HFFc6 (cell line): ENCODE measurements at places on chromosomes 3 and 15. TPM values are rescaled to one million over a fixed set of nuclear protein-coding genes. Genes with fewer than 3 reads are reported as not detected.

Gene C3orf49
- not detected in 3 replicates for total RNA-seq

Gene CCR9
- not detected in 3 replicates for total RNA-seq

Gene TCAIM
- total RNA-seq: 15.9 to 23.7 TPM (median 19.4 TPM) in 3 replicates

Gene MTFMT
- 15.8 and 18.3 TPM in 2 replicates for total RNA-seq

Gene IMPG2
- 0.05 to 0.08 TPM (median 0.06 TPM) in 3 replicates for total RNA-seq

Gene GP9
- total RNA-seq: not detected in 3 replicates

Gene SERINC4
- total RNA-seq: 0.07 to 0.29 TPM in 2 of 3 replicates, not detected in the other

Gene PRR20G
- total RNA-seq: not detected in 3 replicates

Gene CACNA2D3
- total RNA-seq: 0.22 to 0.24 TPM (median 0.23 TPM) in 3 replicates

Gene CACNA1D
- 0.09 TPM in 1 of 3 replicates, not detected in the others for total RNA-seq

Gene SLC6A20
- total RNA-seq: not detected in 3 replicates

Gene COL6A5
- not detected in 3 replicates for total RNA-seq

Gene B3GALNT1
- 0.75 to 3.7 TPM (median 3.5 TPM) in 3 replicates for total RNA-seq

Gene TMEM266
- total RNA-seq: 0.16 and 0.17 TPM in 2 replicates

Gene ENTPD3
- total RNA-seq: not detected in 3 replicates

Gene ACKR4
- total RNA-seq: 0.80 to 8.4 TPM (median 1.5 TPM) in 3 replicates

Gene NLGN1
- 9.1 to 16.2 TPM (median 11.9 TPM) in 3 replicates for total RNA-seq

Gene ATP8B4
- total RNA-seq: 0.20 to 0.86 TPM (median 0.75 TPM) in 3 replicates

Gene APEH
- total RNA-seq: 98.5 to 109 TPM (median 108 TPM) in 3 replicates

Gene MUC4
- not detected in 3 replicates for total RNA-seq

Gene SLITRK3
- total RNA-seq: not detected in 3 replicates

Gene EEF1AKMT4
- 3.8 to 5.4 TPM (median 4.8 TPM) in 3 replicates for total RNA-seq

Gene AADAC
- total RNA-seq: not detected in 3 replicates

Gene ZKSCAN7
- 0.46 to 1.2 TPM (median 0.88 TPM) in 3 replicates for total RNA-seq

Gene RAB5A
- 54.6 to 65.9 TPM (median 61.6 TPM) in 3 replicates for total RNA-seq

Gene SCN11A
- not detected in 3 replicates for total RNA-seq

Gene FEZF2
- total RNA-seq: not detected in 3 replicates

Gene CCR4
- not detected in 3 replicates for total RNA-seq

Gene GPR87
- total RNA-seq: not detected in 3 replicates

Gene PLCB2
- total RNA-seq: 0.17 and 1.5 TPM in 2 replicates

Gene PLA2G4D
- total RNA-seq: not detected in 2 replicates

Gene NANOGP8
- not detected in 3 replicates for total RNA-seq

Gene GHSR
- total RNA-seq: not detected in 3 replicates

Gene DUOXA2
- not detected in 3 replicates for total RNA-seq

Gene PRSS50
- not detected in 2 replicates for total RNA-seq

Gene PAQR5
- total RNA-seq: 1.2 to 1.8 TPM (median 1.8 TPM) in 3 replicates

Gene LRRN1
- total RNA-seq: not detected in 2 replicates

Gene PSTPIP1
- 0.38 TPM in 1 of 3 replicates, not detected in the others for total RNA-seq

Gene KNL1
- total RNA-seq: 8.3 to 20.7 TPM (median 16.1 TPM) in 3 replicates

Gene CAMP
- total RNA-seq: not detected in 2 replicates

Gene PCOLCE2
- total RNA-seq: 0.74 to 15.2 TPM (median 1.5 TPM) in 3 replicates

Gene CDHR4
- total RNA-seq: 0.18 TPM in 1 of 2 replicates, not detected in the other
